Heart right ventricle (tissue), 16 donors: ENCODE measurements at places on chromosomes 1 and 21. TPM values are rescaled to one million over a fixed set of nuclear protein-coding genes. Genes with fewer than 3 reads are reported as not detected.
A peak's percentile ranks its signal among the peaks of the same experiment; 100 is the strongest.

Gene CD101
- total RNA-seq: 1.4 TPM

Gene KLF17
- total RNA-seq: not detected

Gene HUNK
- total RNA-seq: not detected

Gene TMPRSS15
- not detected for total RNA-seq

Gene C1orf185
- not detected for total RNA-seq

Gene TTC39A
- 33.5 TPM for total RNA-seq

Gene PGBD5
- 7.8 TPM for total RNA-seq

Gene POMGNT1
- 136 TPM for total RNA-seq

Gene EFCAB14
- 58.7 TPM for total RNA-seq

Gene ZNF593OS
- total RNA-seq: not detected

Gene FNBP1L
- 17.9 TPM for total RNA-seq

- DNase-seq: no peak
Observed at GRCh38 chr1:108841703-108842102, 15.2 kb downstream of the AKNAD1 start.

DNA sequence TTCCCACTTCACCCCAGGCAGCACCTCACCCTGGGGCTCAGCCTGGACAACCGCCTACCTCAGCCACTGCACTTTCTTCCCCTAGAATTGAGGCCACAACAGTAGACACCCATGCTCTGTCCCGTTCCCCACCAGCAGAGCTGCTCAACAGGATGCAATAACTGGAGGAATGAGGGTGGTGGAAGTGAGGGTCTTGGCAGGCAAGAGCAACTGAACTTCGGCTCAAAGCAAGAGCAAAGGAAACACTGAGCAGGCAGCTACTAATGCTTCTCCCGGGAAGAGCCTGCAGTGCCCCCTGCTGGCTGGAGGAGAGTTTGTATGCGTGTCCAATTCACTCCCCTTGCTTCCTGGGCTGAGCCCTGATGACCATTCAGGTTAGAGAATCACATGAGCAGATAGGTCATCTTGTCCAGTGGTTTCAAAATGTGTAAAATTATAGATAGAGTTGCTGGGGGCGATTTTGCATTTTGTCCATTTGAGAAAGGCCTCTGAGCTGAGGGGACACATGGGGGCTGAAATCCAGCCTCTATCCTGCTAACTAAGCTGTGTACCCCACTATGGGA, 13.9 kb downstream of the NT5C1A start:
- DNase-seq: peak; percentile 73

- DNase-seq: peak; percentile 32
Observed at GRCh38 chr1:56578138-56578962, 1.0 kb downstream of the PLPP3 start.

GRCh38 chr1:157114183-157115121, 14.8 kb upstream of the ETV3L start:
- DNase-seq: no peak

DNA sequence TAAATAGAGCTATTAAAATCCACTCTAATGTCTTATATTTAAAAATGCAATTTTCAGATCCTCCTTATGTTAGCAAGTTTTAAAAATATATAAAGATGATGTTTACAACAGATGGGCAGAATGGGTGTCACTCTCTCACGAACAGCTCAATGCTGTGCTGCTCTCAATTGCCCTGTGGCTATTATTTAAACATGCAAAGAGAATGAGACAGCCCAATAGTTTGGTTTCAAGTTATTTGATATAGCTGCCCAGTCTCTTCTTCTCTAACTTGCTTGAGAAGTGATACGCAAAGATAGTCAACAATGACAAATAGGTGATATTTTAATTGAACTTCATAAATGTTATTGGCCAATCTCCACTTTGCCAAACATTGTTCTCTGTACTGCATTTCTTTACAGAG, 199.3 kb upstream of the GREM2 start:
- no peak for DNase-seq

- DNase-seq: no peak
Observed at GRCh38 chr1:218367118-218367517, 22.0 kb downstream of the TGFB2 start.

GRCh38 chr1:214318956-214319736, 38.2 kb downstream of the SMYD2 start:
- DNase-seq: no peak

DNA sequence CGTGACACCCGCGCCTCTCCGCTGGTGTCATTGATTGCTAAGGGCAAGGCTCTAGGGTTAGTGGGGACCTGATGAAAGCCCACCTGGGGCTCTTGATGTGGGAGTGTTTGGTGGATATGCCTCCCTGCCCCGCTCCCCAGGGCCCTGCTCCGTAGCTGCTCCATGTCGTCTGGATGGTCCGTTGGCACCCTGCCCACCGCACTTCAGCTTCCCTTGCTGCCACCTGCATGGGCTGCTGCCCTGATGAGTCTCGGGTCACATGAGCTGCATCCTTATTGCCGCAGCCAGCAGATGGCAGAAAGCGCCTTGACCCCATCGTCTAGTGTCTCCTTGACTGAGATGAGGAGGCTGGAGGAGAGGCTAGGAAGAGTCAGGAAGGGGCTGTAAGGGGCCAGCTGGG, 439.4 kb downstream of the CAMTA1 start:
- peak; percentile 15 for DNase-seq

DNA sequence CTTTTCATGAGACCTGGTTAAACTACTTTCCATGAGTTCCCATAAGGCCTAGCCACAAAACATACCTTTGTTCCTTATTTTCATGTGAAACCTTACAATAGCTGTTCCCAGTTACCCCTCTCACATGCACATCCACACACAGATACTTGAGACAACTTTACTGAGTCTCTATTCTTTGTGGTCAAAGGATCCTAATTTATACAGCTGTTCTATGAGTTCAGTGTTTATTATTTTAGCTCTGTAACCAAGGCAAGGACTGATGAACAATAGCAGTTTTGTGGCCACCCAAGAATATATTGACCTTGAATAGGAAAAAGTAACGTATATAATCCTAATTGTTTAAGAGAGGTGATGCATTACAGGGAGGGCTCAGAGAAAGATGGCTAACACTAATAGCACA, 160.5 kb upstream of the CACYBP start:
- no peak for DNase-seq

DNA sequence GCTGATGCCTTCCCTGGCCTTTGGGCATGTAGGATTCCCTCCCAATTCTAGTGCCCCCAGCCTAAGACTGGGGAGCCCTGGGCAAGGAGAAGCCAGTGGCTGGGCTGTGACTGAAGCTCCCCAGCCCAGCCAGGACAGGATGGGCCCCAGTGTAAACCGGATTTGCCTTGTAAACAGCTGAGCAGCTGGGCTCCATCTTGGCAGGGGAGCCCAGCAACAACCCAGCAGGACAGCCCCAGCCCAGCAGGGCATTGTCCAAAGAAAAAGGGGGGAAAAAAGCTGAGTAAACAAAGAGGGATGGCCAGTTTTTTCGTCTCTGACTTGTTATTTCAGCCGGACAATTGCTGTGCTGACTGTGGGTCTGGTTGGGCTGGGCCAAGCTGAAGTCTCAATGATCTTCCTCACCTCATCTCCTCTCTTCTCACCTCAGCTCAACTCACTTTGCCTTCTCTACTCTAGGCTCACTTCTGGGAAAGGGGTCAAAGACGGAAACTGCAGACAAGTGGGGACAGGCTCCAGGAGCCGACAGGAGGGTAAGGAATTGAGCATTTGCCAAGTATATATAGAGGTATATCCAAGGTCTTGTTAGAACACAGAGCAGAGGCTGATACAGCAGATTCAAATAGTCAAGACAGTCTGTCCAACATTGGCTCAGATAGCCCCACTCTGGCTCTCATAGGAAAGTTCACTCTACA, 97.7 kb downstream of the TMEM53 start:
- DNase-seq: no peak

DNA sequence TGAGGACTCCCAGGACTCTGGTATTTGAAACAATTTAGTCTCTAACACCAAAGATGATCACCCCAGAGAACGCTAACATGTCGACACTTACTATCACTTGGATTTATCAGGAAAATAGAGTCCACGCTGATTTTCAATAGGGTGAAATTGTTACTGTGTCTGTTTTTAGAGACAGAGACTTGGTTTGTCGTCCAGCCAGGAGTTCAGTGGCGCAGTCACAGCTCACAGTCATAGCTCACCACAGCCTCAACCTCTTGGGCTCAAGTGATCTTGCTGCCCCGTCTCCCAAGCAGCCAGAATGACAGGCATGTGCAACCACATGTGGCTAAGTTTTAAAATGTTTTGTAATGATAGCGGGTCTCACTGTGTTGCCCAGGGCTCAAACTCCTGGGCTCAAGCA, 5.3 kb downstream of the SSU72 start:
- DNase-seq: no peak

- DNase-seq: no peak
Observed at GRCh38 chr1:197127246-197127912, 19.1 kb downstream of the ASPM start.

DNA sequence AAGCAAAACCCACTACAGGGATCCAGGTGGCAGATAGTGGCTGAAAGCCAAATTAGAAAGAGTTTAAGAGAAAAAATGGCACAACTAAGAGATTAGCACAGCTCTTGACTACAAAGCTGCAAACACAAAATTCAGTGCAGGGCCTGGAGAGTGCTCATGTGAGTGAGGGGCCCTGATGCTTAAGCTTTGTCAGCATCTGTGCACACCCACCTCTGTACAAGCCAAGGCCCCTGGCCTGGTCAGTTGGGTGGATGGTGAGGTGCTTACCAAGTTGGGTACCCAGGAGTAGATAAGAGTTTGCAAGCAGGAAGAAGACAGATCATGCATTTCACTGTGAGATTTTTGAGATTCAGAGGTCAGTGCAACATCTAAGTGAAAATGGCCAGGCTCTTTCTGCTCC, 62.7 kb upstream of the ATP1B1 start:
- no peak for DNase-seq

DNA sequence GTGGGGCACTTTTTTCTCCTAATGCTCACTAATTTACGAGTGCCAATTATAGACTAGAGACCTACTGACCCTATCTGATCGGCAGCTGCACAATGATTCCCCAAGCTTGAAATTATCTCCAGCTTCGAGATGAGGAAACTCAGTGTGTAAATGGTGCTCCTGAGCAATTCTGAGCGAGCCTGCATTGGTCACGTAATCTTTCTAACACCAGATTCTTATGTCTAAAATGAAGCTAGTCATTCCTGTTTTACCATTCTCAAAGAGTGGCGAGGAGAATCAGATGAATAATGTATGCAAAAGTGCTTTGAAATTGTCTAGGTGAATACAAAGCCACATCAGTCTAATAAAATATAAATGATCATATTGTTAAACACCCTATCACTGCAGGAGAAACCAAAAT, 318.1 kb upstream of the FAM78B start:
- DNase-seq: no peak

- no peak for DNase-seq
Observed at GRCh38 chr1:224874775-224875174, 54.7 kb upstream of the DNAH14 start.

- no peak for DNase-seq
Observed at GRCh38 chr1:163999131-163999530, 559.9 kb upstream of the PBX1 start.

DNA sequence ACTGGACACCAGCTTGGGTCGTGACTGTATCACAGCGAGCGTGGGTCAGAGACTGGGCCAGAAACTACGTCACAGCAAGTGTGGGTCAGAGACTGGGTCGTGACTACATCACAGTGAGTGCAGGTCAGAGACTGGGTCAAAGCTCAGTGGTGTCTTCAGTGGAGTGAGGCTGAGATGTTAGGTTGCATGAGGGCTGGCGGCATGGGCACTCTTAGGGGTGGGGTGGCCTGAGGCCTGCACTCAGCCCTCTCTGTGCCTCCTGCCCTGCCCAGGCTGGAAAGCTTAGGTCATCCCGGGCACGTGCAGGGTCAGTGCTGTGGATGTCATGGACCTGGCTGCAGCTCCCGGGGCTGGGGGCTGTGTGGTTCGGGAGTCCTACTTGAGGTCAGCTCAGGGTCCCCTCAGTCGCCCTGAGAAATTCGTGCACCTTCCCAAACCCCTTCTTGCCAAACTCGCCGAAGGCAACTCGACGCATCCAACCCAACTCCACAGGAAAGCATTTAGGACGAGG, 19.0 kb downstream of the CFAP74 start:
- no peak for DNase-seq

DNA sequence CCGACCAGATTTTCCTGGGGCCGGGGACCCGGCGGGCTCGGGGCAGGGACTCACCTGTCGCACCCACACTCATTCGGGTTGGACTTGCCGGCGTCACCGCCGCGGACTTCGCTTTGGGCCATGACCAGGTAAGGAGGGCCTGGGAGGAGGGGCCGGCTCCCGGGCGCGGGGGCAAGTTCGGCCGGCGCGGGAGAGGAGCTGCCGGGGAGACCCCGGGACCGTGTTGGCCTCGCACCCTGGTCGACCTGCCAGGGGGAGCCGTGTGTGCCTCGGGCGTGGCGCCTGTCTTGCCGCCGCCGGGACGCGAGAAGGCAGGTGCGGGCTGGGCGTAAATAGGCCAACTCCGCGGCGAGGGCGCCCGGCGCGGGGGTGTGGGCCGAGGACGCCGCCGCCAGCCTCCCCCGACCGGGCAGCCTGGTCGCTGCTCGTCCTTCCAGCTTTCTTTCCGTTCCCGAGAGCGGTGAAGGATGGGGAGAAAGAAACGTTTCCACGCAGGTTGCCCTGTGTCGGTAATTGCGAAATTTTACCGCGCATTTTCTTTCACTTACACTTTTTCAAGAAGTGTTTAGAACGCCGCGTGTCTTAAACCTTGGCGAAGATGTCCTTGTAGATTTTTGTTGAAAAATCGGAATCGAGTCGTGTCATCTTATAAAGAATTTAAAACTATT, 558 bp downstream of the USP1 start:
- DNase-seq: no peak

GRCh38 chr1:8889103-8889846, 10.8 kb upstream of the ENO1 start:
- DNase-seq: no peak

GRCh38 chr1:178093494-178093950, 382 bp upstream of the RASAL2 start:
- peak; percentile 91 for DNase-seq

DNA sequence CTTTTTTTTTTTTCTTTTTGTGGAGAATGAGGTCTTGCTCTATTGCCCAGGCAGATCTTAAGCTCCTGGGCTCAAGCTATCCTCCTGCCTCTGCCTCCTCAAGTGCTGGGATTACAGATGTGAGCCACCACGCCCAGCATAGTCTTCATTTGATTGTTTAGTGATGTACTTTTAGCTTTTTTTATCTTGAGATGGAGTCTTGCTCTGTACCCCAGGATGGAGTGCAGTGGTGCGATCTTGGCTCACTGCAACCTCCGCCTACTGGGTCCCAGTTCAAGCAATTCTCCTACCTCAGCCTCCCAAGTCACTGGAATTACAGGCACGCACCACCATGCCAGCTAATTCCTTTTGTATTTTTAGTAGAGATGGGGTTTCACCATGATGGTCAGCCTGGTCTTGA, 24.0 kb upstream of the LRRC3 start:
- no peak for DNase-seq
